ENCODE measurements at places on chromosomes 2 and 18. TPM values are rescaled to one million over a fixed set of nuclear protein-coding genes. Genes with fewer than 3 reads are reported as not detected.

Gene RASGRP3
- 0.45 TPM for total RNA-seq

Gene TMEM247
- total RNA-seq: not detected

Gene NEU2
- total RNA-seq: not detected

Gene ASB18
- total RNA-seq: not detected

Gene CFAP65
- not detected for total RNA-seq

Gene TANK
- total RNA-seq: 27.6 TPM

Gene DYNC2LI1
- 17.8 TPM for total RNA-seq

Gene HJURP
- 39.4 TPM for total RNA-seq

All from bronchus fibroblast of lung (primary cell).